Right cardiac atrium (tissue), 5 donors: ENCODE measurements at places on chromosomes 16 and 17. TPM values are rescaled to one million over a fixed set of nuclear protein-coding genes. Genes with fewer than 3 reads are reported as not detected.

DNA sequence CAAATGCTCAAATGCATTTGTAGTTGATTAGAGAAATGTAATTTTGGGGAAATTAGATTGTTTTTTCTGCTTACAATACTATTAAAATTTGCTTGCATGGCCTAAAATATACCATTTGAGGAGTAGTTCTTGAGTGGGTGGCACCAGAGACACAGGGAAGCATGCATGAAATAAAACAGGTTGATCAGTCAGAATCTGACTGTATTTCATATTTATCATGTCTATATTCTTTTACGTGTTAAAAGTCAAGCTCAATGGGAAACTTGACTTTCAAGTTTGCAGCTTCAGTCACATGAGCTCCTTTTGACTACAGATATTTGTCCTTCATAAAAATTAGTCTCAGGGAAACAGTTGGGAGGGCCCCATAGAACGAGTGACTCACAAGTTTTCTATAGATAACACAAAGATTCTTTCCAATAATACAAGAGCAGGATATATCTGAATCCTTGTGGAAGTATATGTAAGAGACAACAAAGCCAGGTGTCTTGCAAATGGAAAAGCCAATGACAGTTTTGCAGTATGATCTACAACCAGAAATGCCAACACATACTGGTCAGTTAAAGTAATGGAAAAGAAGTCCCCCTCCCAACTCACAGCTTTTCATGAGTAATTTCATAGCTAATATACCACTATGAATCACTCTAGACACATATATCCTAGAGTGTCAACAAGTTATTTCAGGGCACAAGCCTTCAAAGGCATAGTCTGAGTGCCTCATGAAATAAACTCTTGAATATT, 42.2 kb upstream of the CORO6 start:
- DNase-seq: no peak

DNA sequence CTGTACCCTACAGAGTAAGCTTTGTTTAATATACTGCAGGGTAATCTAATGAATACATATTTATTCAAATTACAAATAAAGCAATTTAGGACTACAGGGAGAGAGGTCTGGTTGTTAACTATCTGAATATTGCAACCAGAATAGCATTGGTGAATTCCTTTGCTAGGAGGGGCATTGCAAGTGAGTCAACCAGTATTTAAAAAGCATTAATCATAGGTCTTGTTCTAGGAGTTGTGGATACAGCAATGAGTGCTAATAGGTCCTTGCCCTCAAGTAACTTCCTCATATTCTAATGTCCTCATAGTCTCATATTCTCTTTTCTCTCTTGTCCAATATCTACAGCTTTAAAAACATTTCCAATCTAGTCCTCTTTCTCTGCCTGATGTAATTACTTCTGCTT, 531.4 kb downstream of the CDH11 start:
- DNase-seq: no peak

DNA sequence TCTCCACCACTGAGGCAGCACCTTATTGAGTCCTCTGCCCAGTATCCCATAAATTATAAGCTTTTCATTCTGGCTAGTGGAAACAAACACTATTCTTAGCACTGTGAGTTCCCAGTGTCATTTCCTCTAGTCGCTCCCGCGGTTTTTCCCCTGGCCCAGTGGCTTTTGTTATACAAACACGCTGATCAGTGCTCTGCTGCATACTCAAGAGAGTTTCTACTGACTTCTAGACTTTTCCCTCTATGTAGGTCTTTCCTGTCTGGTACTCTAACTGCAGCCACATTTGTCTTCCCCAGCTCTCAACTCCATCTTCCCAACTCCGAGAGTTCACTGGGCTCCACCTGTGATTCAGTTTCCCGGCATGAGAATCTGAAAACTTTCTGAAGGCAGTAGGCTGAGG, 556.6 kb upstream of the SALL1 start:
- no peak for DNase-seq

DNA sequence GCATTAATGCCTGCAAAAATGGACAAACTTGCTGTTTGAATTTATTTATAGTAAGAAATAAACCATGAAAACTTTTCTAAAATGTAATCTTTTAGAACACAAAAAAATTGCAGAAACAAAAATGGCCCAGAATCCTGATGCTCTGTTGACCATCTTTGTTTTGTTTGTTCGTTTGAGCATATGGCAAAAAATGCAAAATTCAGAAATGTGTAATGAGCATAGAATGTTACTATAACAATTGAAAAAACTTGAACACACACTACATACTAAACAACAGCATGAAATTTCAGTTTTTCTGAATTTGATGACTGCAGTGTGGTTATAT, 1.1 kb upstream of the KPNA2 start:
- no peak for DNase-seq

DNA sequence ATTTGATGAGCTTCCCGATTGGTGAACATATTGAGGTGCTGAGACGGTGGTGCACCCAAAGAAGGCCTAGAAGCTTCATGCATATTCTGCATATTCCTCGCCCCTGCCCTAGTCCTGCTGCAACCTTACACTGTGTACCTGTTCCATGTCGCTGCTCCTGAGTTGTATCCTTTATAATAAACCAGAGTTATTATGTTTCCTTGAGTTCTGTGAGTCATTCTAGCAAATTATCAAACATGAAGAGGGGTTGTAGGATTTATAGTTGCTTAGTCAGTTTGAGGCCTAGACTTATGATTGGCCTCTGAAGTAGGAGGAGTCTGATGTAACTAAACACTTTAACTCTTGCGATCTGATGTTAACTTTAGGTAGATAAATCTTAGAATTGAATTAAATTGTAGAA, 436.8 kb downstream of the CA10 start:
- DNase-seq: no peak

The CCDC78 gene
- 0.36 TPM for total RNA-seq

The PRSS36 gene
- 1.7 TPM for total RNA-seq
